ENCODE measurements at places on chromosomes 2 and 18.

GRCh38 chr2:169072163-169072925 lies 3.0 kb downstream of the DHRS9 start:
- no peak for DNase-seq

GRCh38 chr18:6778459-6779247 lies 49.1 kb downstream of the ARHGAP28 start:
- DNase-seq: no peak

DNA sequence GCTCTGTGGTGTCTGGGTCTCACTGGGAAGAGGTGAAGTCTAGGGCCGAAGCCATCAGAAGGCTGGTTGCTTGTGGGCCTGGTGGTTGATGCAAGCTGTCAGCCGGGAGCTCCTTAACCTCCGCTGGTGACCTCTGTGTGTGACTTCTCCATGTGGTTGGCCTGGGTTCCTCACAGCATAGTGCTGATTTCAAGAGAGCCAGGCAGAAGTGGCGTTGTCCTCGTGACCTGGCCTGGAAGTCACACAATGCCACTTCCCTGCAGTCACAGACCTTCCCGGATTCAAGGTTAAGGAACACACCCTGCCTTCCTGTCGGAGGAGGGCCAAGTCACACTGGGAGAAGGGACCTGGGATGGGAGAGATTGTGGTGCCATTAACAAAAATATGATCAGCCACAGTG lies 303.7 kb upstream of the HS6ST1 start:
- no peak for DNase-seq

GRCh38 chr2:67674668-67675067 lies 277.5 kb downstream of the ETAA1 start:
- no peak for DNase-seq

GRCh38 chr2:85785027-85785822 lies 31.4 kb downstream of the ATOH8 start:
- DNase-seq: no peak

DNA sequence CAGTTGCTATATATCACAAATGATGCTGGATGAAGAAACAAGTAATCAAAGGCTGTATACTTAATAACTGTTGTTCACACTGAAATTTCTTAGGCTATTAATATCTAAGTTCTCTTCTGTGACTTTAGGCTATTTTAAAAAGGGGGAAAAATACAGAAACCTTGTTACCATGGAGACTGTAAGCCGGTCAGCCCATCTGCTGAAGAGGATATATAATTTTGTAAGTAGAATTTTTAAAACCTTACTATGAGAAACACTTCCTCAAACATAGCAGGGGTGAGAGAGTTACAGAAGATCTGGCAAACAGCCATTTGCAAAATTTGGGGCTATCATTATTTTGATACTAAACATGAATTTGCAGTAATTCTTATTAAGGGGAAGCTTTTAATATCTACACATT lies 27.8 kb downstream of the CACNB4 start:
- DNase-seq: no peak

DNA sequence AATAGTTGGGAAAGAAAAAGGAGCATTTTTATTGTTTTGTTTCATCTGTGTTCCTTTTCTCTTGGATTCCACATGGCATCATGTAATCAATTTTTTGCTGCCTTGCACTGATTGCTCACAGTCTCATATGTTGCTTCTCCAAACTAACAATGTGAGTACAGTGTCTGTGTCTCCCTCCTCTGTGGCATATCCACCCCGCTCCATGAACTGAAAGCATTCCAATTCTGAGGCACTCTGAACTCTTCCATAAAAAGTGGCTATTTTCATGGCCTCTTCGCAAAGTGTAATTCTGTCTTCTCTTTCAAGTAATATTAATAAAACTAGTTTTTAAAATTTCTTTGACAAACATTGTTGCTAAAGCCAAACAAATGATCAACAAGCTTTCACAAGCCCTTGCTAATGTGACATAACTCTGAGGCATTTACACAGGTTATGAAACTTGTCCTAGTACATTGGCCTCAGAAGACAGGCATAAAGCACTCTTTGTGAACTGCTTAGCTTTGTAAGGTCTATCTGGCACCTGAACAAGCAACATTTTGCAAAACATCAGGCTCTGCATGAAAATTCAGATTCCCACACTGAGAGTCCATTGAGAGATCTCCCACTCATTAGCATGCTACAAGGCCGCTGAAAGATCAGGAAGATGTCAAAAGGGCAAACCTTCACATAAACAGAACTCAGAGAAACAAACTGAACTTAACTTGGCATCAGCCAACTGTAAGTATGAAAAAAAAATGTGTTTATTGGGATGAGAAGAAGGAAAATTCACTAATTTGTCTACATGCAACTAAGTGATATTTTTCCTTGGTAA lies 33.0 kb downstream of the GPR75 start:
- DNase-seq: no peak

DNA sequence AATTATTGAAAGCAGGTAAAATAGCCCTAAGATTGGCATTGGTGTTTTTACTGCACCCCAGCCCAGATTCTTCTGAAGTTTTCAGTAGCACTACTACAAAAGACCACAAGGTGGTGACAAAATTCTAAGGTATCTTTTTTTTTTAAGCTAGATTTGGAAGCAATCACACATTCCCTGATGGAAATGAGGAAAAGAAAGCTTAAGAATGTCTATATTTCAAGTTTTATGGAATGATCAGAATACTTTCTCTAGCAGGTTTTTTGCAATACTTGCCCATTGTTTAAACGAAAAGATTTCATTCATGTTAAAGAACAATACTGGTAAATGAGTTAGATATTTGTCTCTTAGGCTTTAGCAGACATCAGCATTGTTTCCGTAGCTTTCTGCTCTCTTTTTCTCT lies 32.1 kb upstream of the ZNF638 start:
- DNase-seq: no peak

DNA sequence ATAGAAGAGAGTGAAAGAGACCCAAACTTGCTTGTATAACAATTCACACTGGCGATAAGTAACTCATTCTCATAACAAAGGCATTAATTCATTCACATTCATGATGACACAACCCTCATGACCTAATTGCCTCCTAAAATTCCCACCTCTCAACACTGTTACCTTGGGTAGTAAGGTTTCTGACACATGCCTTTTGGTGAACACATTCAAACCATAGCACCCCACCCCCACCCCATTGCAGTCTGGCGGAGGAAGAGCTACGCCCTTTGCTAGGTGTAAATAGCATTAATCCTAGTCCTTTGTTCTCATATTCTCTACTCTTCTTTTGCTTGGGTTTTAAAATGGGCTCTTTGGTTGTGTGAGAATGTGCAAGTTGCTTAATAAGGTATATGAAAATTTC lies 361.5 kb downstream of the DSEL start:
- DNase-seq: no peak

DNA sequence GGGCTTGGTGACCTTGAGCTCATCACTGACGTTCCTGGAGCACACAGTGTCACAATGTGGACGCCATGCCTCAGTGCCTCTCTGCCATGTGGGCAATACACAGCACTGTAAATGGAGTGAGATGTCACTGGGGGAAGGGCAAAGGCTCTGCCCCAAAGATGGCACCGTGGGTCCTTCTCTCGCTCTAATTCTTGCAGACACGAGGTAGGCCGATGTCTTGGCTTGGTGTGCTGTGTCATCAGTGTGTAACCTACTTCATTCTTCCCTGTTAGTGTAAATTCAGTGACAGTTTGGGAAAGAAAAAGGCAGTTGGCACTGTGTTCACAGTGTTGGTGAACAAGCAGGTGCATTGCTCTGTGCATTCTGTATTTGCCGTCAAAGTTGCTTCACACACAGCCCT lies 309.3 kb upstream of the MYT1L start:
- DNase-seq: no peak

DNA sequence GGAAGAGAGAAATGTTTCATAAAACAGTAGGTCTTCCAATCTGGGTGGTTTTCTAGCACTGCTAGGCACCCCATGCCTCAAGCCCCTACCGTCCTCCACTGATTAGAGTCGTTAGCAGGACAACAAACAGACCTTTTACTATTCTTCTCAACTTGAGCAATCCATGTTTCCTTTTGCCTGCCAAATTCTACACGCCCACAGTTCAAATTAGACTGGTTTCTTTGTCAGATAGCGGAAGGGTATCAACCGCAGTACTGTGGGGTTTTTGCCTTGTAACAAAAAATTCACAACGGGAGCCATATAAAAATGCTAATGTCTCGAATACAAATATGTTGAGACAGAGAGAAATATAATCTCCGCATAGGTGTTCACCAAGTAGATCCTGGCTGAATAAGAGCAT lies 59.9 kb downstream of the VIT start:
- no peak for DNase-seq

DNA sequence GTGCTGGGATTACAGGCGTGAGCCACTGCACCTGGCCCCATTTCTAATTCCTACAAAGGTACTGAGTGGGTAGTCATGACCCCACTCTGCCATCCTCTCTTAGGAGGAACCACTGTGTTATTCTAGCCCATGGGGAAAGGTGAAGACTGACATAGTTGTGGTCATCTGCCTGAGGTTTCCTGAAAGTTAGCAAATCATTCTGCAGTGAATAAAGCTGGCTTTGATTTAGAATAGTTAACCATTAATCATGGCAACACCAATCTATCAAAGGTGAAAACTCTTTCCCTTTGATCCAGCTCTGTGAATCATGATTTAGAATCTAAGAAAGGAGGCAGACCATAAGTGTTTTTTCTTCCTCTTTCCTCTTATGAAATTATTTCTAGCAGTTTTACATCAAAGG lies 50.8 kb downstream of the SUMO1 start:
- no peak for DNase-seq

- no peak for DNase-seq
Observed at GRCh38 chr2:72330652-72331051, 183.0 kb upstream of the CYP26B1 start.

DNA sequence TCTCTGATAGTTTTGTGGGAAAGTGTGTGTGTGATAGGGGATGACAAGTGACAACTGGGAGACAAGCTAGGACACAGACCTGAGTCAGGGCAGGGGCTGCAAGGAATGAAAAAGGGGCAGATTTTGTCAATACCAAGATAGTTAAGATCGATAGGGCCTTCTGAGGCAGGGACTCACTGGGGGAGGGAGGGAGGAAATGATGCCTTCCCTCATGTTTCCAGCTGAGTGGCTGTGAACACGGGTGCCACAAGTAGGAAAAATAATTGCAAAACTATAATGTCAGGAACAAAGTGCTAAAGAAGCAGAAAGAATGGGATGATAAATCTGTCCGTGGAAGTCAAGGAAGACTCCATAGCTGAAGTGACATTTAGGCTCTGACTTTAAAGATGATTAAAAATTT lies 24.2 kb downstream of the CDH2 start:
- DNase-seq: no peak

GRCh38 chr2:19868701-19869580 lies 32.8 kb downstream of the TTC32 start:
- peak; percentile 46 for DNase-seq

DNA sequence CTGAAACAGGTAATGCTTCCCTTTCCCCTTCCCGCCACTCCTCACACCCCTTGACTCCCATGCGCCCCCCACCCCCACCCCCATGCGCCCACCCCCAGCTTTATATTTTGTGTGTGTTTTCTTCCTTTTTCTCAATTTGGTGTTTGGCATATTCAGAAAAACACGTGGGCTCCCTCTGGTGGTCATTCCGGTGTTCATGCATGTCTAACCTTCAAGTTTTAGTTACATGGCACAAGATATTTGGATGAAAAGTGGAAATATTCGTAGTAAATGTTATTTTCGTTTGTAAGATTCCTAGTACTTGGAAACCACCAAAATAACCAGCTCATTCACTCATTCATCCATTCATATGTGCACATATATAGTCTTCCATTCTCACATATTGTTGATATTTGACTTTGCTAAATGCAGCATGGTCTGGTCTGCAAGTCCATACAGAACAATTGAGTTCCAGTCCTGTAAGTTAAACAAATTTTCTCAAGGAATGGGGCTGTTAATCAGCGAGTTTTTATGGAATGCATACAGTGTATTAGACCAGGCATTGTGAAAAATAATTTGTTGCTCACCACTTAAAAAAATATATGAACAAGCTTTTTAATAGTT lies 143.6 kb upstream of the MAP3K20 start:
- peak; percentile 15 for DNase-seq

DNA sequence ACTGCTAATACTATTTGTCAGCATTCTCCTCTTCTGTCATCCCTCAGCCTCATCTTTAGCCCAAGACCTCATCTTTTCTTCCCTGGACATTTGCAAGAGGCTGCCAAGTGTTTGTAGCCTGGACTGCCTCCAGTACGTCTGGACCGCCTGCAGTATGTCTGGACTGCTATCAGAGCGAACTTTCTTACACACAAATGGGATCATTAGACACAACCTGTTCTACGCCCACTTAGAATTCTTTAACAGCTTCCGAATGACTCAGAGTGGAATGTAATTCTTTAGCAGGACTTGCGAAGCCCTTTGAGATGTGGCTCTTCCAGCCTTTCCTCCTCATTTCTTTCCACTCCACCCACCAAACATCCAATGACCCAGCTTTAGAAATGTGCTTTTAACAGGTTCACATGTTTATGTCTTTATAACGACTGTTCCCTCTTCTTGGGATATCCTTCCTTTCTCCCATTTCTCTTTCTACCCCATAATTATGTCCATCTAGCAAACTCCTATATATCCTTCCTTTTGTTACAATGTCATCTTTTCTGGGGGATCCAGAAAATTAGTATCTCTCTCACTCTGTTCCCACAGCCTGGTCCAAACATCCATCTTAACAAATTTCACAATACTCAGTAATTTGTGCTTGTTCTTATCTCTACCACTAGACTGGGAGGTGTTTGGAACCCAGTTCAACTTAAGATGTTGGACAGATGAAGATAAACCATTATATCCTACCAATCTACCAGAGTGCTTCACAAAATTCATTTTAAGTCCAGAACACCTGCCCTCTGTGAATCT lies 171.3 kb upstream of the PGAP1 start:
- no peak for DNase-seq

DNA sequence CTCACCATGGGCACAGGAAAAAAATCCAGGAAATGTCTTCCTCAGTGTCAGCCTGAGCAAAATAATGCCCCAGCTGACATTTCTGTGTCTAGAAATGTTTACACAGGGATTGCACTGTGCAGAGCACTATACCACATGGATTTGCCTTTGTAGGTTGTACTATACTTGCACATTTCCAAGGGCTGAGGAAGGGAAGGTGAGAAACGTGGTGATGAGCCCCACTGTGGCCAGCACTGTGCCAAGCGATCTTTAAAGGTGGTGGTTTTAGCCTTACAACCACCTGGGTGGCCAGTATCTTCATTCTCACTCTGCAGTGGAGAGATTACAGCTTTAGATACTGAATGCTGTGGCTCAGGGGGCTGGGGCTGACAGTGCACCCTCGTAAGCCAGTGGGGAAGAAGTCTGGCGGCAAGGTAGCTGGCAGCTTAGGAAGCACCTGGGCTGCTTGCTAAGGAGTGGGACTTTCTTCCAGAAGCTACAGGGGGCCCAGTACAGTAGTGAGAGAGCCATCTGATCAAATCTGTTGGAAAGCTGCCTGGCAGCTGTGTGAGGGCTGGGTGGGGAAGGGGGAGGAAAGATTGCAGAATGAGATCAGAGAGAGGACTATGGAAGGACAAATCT lies 81.4 kb upstream of the MSH2 start:
- DNase-seq: no peak
